NCI-H1436 (cell line): ENCODE measurements at places on chromosomes 1 and 21.

- DNase-seq = no peak
Observed at GRCh38 chr21:16179773-16180172, 450.0 kb downstream of the USP25 start.

DNA sequence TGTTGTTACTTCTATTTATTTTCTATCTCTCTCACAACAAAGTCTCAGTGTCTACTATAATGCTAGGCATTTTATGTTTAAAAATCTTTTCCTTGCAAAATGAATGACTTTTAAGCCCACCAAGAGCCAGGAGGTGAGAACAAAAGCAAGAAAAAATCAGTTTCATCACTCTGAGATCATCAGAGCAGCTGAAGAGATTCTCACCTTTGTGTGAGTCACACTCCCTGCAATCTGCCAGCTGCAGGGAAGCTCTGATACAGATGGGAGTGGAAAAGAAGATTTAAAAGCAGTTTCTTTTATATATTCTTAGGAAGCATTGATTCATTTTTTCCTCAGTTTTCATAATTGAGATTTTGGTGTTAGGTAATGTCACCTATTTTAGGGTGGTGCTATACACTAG is 107.6 kb downstream of the LHX9 start:
- DNase-seq = no peak

GRCh38 chr1:225471453-225472301 is 43.8 kb upstream of the LBR start:
- DNase-seq = no peak

- DNase-seq = no peak
Observed at GRCh38 chr1:156638189-156638985, 3.5 kb upstream of the BCAN start.

DNA sequence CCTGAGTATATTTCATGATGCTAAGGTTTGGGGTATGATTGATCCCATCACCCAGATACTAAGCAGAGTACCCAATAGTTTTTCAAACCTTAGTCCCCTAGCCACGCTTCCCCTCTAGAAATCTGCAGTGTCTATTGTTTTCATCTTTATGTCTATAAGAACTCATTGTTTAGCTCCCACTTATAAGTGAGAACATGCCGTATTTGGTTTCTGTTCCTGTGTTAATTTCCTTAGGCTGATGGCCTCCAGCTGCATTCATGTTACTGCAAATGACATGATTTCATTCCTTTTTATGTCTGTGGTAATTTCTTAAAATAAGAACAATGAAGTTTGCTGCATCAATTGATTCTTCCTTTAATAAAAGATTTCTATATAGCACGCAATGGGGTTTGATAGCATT is 301.3 kb downstream of the PLPP3 start:
- DNase-seq = no peak
